ENCODE measurements at places on chromosomes 3 and 15.

DNA sequence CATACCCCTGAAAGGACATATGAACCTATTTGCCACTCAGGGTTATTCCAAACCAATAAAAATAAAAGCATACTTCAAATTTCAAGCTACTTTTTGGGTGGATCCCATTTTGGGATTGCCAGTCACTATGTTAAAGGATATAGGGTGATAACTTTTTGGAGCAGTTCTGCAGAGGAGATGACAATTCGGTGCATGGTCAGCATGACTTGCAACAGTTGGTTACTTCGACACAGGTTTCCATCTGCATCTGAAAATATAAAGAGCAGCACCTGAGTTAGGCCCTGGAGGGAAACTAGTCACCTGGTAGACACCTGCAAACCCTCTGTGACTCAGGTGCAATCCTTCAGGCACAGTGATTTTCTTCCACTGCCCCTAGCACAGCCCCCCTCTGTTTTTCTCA lies 38.5 kb downstream of the RASGRP1 start:
- no peak for DNase-seq

GRCh38 chr15:68333775-68334470 lies 56.4 kb downstream of the FEM1B start:
- no peak for DNase-seq

DNA sequence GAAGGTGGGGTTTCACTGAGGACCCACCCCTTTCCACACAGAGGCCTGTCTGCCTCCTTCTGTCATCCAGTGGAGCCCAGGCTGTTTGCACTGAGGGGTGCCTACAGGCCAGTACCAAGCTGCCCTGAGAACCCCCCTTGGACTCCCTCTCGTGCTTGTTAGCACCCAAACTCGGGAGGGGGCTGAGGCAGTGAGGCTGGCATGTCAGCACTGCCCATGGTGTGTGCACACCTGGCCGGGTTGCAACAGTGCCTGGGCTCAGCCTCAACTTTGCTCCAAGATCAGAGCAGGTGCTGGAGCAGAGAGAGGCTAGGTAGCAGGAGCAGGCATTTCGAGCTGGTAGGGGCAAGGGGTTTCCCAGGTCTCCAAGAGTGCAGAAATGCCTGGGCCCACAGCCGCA lies 90.0 kb downstream of the PIK3R4 start:
- DNase-seq = no peak

- DNase-seq = no peak
Measured at GRCh38 chr3:100107221-100107814, 7.0 kb downstream of the FILIP1L start.

- no peak for DNase-seq
Measured at GRCh38 chr15:57556040-57556439, 35.7 kb upstream of the MYZAP start.

GRCh38 chr15:59950603-59951388 lies 53.3 kb upstream of the FOXB1 start:
- no peak for DNase-seq

GRCh38 chr3:149299938-149300801 lies 33.3 kb downstream of the TM4SF18 start:
- DNase-seq = peak; percentile 96

DNA sequence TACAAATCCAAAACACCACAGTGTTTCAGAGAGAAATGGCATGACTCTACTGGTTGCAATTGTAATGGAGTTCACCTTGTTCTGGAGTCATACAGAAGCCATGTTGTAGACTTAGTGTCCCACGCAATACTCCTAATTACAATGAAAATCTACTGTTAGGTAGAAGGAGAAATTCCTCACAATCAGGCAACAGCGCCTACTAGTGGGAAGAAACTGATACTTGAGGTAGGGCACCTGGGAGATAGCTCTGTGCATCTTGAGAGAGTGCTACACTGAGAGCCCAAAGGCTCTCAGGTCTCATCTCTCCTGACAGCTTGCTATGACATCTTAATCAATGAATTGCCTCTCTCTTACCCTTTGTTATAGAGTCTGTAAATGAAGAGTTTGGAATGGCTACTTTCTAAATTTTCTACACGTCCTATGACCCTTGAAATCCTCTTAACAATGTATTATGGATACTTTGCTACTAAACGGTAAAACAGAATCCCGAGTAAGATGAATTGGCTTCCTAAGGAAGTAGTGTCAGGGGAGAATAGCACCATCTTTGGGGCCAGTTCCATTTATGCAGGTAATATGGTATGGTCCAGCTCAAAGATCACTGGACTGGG lies 422.7 kb upstream of the TPRG1 start:
- DNase-seq = peak; percentile 25

GRCh38 chr15:42392309-42393024 lies 33.2 kb downstream of the CAPN3 start:
- no peak for DNase-seq

DNA sequence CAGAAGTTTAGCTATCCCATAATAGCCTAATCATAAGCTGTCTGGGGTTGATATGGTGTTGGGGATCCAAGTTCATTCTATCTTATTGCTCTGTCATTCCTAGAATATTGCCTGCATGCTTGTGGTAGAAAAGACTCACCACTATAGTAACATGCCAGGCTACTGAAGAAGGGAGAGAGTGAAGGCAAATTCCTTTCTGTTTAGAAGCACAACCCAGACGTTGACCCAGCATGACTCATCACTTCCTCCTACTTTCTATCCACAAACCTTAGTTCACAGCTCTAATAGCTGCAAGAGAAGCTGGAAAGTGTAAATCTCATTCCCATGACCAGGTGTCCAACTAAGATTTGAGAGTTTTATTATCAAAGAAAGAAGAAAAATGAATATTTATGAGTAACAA lies 57.8 kb upstream of the NMD3 start:
- peak; percentile 42 for DNase-seq

- no peak for DNase-seq
Measured at GRCh38 chr3:55795296-55795695, 308.2 kb upstream of the WNT5A start.

GRCh38 chr3:45666757-45667431 lies 22.3 kb upstream of the SACM1L start:
- DNase-seq = no peak

DNA sequence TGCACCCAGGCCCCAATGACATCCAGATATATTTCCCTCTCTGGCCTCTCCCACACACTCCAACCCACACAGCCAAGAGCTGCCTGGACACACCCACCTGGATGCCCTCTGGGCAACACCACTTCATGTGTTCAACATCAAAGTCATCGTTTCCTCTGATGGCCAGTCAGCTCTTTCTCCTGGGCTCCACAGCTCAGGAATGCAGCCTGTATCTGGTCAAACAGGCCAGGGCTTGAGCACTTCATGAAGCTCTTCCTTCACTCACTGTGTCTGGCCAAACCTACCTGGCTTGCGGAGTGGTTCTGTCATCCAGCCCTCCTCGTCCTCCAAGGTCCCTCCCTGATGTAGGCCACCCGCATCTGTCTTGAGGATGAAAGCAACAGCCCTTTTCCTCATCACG lies 35.8 kb upstream of the SLC6A11 start:
- no peak for DNase-seq

GRCh38 chr3:27715863-27716262 lies 6.3 kb downstream of the EOMES start:
- DNase-seq = no peak

DNA sequence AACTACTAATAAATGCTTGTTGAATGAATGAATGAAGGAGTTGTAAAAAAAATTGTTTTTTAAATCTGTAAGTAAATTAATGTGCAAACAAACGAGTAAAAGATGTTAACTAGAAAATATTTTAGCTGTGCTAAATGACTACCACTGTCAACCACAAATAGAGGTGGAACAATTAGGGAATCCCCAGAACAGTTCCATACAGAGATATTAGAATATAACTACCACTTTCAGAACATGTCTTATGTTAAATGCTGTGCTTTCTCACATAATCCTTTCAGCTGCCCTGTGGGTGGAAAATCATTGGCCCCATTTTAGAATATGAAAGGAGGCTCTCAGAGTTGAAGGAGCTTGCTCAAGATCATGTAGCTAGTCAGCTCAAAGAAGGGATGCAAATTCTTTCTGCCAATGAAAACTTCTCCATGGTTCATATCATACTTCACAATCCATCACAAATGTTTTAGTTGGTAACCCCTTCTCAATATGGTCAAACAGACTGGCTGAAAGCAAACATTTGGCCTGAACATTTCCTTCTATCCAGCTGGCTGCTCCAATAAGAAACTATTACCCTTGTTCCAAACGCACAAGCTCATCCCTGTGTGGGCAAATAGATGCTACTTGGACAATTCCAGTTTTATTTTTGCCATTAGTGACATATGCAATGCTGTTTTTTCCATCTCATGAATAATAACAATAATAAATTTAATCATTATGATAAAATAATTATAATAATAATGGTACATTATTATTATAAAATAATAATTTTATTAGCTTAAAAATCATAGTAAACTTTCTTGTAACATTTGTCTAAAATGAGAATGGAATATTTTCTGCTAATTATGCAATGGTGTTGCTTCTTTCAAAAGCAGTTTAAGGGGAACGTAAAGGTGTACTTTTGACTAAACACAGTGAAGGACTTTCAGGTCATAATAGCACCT lies 290.4 kb upstream of the STT3B start:
- DNase-seq = no peak

- no peak for DNase-seq
Measured at GRCh38 chr3:143595456-143596077, 252.7 kb downstream of the SLC9A9 start.

DNA sequence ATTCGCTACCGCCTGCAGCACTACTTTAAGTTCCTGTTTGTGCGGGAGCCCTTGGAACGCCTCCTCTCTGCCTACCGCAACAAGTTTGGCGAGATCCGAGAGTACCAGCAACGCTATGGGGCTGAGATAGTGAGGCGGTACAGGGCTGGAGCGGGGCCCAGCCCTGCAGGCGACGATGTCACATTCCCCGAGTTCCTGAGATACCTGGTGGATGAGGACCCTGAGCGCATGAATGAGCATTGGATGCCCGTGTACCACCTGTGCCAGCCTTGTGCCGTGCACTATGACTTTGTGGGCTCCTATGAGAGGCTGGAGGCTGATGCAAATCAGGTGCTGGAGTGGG lies 995 bp downstream of the CHST14 start:
- no peak for DNase-seq

DNA sequence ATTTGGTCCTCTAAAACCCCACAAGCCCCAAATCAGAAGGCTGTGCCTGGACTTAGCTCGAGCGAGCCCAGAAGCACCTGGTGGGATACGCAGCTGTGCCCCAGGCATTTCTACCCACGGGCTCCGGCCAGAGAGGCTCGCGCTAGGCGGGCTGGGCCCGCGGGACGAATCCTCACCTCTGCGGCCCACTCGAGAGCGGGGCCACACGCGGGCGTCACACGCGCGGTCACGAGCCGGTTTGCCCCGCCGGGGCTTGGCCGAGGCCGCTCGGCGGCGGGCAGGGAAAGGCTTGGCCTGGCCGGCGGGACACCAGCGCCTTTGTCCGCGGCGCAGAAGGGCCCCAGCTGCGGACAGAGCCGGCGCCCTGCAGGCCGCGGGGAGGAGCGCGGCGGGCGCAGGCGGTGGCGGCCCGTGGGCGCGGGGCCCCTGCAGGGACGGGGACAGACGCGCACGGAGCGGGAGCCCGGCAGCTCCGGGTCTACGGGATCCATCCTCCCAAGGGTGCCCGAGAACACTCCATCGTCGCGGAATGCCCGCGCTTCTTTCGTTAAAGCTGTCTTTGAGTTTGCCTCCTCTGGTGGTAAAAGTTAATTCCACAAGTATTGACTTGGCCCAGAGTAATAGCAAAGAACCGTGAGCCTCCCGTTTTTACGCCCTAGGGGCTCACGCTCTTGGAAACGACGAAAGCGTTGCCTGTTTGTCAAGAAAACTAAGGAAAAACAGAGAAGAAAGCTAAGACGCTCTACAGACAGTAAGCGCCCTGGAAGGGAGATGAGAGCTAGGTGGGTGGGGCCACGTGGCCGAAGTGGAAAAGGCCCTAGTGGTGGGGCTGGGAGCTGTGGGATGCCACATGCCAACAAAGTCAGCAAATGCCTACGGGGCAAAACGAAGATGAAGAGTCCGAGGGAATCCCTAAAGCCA lies 26.4 kb downstream of the TYRO3 start:
- peak; percentile 20 for DNase-seq

- DNase-seq = no peak
Measured at GRCh38 chr3:181292984-181293383, 303.4 kb upstream of the DNAJC19 start.

GRCh38 chr15:91826443-91826842 lies 27.1 kb upstream of the SLCO3A1 start:
- DNase-seq = no peak

GRCh38 chr3:29582273-29582672 lies 301.4 kb downstream of the RBMS3 start:
- DNase-seq = no peak

DNA sequence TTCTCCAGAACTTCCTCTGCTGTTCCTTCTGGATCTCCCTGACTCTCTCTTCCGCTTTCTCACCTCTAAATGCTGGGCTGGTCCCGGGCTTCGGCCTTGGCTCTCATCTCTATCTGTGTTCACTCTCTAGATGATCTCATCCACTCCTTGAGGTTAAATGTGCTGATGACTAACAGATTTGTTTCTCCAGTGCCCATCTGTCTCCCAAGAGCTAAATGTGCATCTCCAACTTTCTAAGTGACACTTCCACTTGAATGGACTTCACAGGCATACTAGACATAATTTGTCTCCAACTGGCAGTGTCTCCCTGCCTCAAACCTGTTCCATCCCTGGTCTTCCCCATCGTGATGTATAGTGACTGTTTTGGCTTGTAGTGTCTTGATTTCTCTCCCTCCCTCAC lies 95.3 kb downstream of the ITPR1 start:
- DNase-seq = no peak

- no peak for DNase-seq
Measured at GRCh38 chr15:94844538-94845389, 613.4 kb downstream of the MCTP2 start.

GRCh38 chr3:72408983-72409779 lies 439.1 kb downstream of the SHQ1 start:
- DNase-seq = no peak

DNA sequence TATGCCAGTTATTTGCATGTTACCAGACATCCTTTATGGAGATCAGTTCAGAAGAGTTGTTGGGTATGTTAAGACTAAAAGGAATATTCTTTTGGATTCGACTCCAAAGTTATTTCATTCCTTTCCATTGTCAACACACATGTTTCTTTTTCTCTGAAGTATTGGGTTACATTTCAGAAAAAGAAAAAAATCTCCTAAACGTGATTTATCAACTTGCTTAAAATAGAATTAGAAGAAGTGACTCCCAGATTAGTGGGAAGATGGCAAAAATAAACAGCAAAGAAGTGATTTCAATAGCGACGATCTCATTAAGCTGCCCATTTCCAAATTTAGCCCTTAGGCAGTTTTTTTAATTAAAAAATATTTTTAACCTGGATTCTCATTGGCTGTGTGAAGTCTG lies 85.4 kb downstream of the TIGIT start:
- no peak for DNase-seq
